ENCODE measurements at places on chromosomes 6 and 20. TPM values are rescaled to one million over a fixed set of nuclear protein-coding genes. Genes with fewer than 3 reads are reported as not detected.
A peak's percentile ranks its signal among the peaks of the same experiment; 100 is the strongest.

- peak; percentile 90 for DNase-seq
Measured at GRCh38 chr6:144284783-144285547, at the start of gene UTRN. TSS of gene UTRN (plus strand) at chr6:144285335. CDS start at chr6:144291829, 6,494 bp downstream.

DNA sequence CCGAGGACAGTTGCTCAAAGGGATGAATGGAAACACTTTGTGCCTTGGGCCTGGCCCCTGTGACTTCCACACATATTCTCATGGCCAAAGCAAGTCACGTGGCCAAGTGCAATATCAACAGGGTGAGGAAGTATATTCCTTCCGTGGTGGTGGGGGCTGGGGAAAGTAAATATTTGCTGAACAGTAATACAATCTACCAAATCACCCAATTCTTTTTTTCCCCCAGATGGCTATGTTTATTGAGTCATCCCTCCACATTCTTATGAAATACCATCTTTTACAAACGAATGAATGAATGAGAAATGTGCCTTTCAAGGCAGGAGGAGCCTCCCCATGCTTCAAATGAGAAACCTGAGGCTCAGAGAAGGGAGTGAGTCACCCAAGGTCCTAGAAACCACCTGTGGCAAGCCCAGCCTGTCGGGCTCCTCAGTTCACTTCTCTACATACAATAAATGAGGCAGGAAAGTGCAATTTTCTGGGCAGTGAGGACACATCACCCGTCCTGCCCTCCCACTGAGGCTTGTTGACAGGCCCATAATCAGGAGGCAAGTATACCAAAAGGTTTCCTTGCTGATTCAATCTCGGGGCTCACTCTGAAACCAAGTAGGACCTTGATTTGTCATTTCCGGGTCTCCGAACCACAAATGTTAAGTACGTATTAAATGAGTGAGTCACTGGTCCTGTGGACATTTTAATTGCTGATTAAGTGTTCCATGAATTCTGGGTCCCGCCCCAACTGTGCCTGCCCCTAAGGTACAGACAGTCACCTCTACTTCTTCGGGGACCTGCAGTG lies 25.3 kb upstream of the TOP1 start:
- peak; percentile 97 for DNase-seq

DNA sequence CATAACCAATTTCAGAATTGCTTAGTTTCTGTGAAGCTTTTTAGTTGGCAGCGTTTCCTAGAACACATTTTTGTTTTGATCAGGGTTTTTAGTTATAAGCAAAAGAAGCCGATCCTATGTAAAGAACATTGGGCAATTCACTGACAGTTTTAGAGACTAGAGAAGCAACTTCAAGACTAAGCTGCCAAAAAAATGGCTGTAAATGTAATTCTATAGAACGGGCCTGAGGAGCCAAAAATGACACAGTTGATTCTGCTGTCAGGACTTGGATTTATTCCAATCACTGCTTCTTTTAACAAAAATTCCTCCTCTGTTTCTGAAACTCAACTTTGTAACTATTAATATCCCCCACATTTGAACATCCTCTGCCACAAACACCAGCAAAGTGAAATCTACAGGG lies 236.0 kb upstream of the EYS start:
- no peak for DNase-seq

DNA sequence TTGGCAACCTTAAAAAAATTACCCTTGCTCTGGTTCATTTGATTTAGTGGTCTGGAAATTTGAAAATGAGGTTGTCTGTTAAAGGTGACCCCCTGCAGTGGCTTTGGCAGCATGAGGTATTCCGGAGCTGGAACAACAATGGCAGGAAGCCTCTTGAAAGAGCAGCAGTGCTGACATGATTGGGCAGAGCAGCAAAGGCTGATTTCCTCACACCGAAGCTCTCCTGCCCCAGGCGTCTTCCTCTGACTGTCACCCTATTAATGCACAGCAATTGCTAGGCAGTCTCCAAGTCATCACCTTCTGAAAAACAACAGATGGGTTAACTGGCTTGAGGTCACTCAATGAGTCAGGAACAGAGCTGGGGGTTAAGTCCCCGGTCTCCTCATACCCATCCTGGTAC lies 241.8 kb upstream of the MMS22L start:
- DNase-seq, result no peak

- DNase-seq, result no peak
Measured at GRCh38 chr6:93678841-93679454, 259.6 kb upstream of the EPHA7 start.

- no peak for DNase-seq
Measured at GRCh38 chr6:24910961-24911725, 24.6 kb downstream of the RIPOR2 start.

- no peak for DNase-seq
Measured at GRCh38 chr6:21604081-21604480, 10.5 kb downstream of the SOX4 start.

DNA sequence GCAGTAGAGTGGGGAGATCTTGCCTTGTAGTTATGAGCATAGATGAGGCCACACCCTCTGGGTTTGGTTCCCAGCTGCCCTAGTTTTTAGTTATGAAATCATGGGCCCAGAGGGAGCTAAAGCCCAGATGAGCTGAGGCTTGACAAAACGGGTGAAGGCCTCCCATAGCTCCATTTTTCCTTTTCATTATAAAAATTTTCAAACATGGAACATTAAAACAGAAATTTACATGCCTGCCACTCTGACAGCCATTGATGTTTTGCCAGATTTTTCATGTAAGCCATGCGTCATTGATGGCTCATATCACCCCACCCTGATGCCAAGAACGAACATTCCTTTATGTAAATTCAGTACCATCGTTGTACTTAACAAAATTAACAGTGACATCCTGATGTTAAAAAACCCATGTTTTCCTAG lies 67.9 kb downstream of the IGF2R start:
- DNase-seq, result no peak

DNA sequence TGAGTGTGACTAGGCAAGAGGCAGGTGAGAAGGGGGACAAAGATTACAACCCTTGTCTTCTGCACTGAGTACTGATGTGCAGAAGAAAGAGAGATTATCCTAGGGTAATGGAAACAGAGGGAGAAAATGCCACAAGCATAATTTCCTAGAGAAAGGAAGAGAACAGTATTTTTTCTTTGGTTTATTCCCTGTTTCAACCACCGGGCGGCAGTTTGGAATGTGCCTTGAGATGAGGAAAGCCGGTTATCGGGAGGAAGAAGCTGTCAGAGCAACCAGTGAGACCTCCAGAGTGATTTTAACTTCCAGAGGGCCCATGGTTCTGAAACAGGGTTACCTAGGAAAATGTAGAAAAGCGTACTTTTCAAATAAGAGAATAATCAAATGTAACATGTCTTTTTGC lies 121.4 kb downstream of the REV3L start:
- peak; percentile 32 for DNase-seq

- DNase-seq, result no peak
Measured at GRCh38 chr20:63268671-63269439, 3.8 kb upstream of the ARFGAP1 start.

SLC17A2 gene
- total RNA-seq, result not detected

WFDC5 gene
- total RNA-seq, result not detected

ADGRB3 gene
- total RNA-seq, result not detected

All from Caki2 (cell line).